T-cell (primary cell): ENCODE measurements at places on chromosomes 7 and 10.

GRCh38 chr10:131063311-131063710, 248.2 kb downstream of the TCERG1L start:
- no peak for DNase-seq

GRCh38 chr10:87656431-87657072, 3.1 kb upstream of the PAPSS2 start:
- DNase-seq = no peak

DNA sequence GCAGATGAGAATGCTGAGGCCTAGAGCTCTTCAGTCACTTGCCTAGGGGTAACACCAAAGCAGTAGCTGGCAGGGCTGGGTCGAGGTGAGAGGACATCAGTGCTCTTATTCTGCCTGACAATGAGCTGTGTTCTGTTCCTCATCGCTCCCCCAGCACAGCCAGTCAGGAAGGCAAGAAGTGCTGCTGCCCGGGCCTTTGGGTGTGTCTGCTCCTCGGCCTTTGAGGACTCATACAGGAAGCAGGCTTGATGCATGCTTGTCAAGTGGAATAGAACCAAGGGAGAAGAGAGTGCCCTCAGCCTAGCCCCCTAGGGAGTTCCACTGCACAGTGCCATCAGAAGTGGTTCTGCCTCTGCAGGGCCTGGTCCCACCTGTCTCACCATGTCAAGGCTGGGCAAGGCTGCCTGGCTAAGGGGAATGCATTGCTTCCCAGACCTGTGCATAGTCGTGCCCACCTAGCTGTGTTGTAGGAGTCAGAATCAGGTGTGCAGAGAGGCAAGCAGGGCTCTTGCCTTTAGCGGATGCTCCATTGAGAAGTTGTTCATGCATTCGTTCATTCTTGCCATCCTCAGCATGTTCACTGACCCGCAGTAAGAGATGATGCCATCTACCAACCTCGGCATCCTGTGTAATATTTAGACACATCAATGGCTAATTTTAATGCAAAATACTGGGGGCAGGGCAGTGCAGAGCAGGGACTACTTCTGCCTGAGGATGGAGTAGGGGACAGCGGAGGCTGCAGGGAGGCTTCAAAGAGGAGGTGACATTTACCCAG, 156.6 kb downstream of the RPS24 start:
- DNase-seq = no peak

- no peak for DNase-seq
These were observed 10.9 kb downstream of the MARVELD1 start for GRCh38 chr10:97724341-97724941.

GRCh38 chr7:30658479-30659074, 23.7 kb downstream of the CRHR2 start:
- no peak for DNase-seq

GRCh38 chr10:62861507-62861906, 45.3 kb upstream of the EGR2 start:
- no peak for DNase-seq
